ENCODE measurements at places on chromosomes 13 and 19.

DNA sequence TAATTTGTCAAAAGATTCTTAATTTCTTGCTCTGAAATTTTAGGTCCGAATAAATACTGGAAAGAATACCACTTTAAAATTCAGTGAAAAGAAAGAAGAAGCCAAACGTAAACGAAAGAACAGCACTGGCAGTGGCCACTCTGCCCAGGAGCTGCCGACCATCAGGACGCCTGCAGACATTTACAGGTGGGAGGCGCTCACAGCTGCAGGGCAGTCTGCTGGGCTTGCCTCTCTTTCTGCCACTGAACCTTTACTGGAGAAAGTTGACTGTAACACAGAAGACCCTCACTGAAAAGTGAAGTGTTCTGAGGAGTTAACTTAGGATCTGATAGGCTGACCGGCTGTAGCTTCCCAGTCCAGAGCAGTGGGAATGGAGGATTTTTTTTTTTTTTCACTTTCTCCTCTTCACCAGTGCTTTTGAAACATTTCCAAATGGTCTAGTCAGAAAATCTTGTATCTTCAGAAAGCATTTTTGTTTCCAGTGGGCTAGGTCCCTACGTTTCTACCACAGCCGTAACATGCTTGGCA is 69.1 kb downstream of the URI1 start:
- DNase-seq: no peak

- no peak for DNase-seq
Measured at GRCh38 chr13:111282425-111282824, 38.0 kb upstream of the TEX29 start.

- DNase-seq: peak; percentile 81
Measured at GRCh38 chr13:74070065-74070464, 64.1 kb downstream of the KLF12 start.

GRCh38 chr19:38917516-38917915 is 5.5 kb upstream of the CCER2 start:
- DNase-seq: no peak

- DNase-seq: no peak
Measured at GRCh38 chr13:69660155-69660554, 447.5 kb upstream of the ATXN8OS start.

All from central memory CD4-positive, alpha-beta T cell (primary cell).